ENCODE measurements at places on chromosomes 12 and 14.

DNA sequence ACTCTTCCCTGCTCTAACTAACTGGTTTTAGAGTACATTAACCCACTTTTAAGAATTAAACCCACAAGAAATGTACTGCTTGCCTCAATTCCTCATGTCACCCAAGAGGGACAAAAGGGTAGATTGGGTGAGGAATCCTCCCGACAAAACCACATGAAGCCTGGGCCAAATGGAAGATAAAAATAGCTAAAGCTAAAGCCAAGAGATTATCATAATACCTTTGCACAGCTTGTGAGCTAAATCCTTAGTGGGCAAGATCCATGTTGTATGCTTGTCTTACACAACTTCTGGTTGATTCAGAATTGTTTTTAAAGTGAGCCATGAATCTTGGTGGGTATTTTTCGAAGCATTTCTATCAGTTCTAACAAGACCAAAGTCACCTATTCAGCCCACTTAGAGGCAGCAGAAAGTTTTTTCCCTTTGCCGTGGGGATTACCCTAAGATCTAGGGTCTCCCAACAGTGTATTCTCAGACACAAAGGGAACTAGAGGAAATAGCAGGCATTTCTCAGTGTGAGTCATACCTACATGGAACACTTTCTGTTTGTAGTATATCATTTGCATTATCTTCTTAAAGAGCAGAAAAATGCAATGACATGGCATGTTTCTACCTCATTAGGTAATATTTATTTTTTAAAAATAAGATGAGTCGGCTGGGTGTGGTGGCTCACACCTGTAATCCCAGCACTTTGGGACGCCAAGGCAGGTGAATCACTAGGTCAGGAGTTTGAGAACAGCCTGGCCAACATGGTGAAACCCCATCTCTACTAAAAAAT lies 616.6 kb downstream of the KCNH5 start:
- no peak for DNase-seq

DNA sequence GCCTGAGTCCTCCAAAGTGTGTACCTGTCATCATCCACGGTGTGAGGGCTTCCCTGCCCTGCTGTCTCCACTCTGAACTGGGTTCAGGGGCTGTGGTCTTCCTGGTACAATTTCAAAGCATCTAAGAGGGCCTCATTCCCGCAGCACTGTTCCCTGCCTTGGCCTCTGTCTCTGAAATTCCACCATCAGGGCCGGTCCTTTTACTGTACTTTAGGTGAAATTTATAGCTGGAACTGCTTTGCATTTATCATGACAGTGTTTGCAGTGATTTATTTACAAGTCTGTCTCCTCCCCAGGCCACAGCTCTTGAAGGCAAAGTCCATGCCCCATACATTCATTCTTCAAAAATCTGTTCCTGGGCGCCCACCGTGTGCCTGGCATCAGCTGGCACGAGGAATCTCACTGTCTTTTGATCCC lies 36.9 kb upstream of the NCOR2 start:
- DNase-seq: no peak

DNA sequence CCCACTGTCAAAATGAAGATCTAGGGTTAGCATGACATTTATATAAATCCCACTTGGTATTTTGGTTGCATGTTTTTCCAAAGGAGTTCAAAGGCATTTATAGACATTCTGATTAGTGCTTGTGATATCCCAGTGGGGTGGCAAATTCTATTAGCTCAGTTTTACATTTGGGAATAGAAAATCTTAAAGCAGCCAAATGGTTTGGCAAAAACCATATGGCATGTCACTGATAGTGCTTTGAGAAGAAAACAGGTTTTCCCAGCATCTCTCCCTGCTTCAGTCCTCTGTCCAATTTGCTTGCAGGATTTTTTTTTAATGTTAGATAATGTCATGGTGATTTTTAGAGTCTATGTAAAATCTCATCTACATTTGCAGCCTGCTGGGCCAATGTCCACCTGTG lies 225.1 kb upstream of the DIO3 start:
- no peak for DNase-seq

GRCh38 chr12:5789469-5789968 lies 155.5 kb downstream of the ANO2 start:
- DNase-seq: no peak

DNA sequence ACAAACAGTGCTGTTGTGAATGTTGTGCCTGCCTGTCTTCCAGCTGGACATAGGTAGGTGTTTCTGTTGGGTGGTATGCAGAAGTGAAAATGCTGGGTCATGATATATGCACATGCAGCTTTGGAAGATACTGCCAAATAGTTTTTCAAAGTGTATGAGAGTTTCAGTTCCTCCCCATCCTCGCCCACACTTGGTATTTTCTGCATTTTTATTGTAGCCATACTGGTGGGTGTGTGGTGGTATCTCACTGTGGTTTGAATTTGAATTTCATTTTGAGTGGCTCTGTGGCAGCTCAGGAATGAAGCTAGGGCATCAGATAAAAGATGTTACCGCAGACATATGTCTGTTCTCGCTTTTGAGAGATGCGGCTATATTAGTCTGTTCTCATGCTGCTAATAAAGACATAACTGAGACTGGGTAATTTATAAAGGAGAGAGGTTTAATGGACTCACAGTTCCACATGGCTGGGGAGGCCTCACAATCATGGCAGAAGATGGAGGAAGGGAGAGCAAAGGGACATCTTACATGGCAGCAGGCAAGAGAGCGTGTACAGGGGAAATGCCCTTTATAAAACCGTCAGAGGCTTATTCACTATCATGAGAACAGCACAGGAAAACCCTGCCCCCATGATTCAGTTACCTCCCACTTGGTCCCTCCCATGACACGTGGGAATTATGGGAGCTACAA lies 183.1 kb downstream of the CAND1 start:
- no peak for DNase-seq

GRCh38 chr12:58976146-58976545 lies 55.8 kb upstream of the LRIG3 start:
- DNase-seq: no peak

- DNase-seq: no peak
Observed at GRCh38 chr12:14317362-14318146, 47.9 kb upstream of the ATF7IP start.

GRCh38 chr12:63132201-63132600 lies 18.8 kb downstream of the AVPR1A start:
- DNase-seq: no peak

DNA sequence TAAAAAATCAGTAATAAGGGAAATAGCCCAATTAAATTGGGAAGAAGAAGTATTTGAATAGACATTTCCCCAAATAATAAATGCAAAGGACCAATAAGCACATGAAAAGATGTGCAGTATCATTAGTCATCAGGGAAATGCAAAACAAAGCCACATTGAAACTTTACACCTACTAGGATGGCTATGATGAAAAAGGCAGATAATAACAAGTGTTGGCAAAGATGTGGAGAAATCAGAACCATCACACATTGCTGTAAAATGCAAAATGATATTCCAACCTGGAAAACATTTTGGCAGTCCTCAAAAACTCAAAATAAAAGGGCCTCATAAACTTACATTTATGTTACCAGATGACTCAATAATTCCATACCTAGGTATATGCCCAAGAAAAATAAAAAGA lies 131.1 kb upstream of the G2E3 start:
- no peak for DNase-seq

GRCh38 chr12:54199917-54200316 lies 11.1 kb upstream of the SMUG1 start:
- DNase-seq: no peak

DNA sequence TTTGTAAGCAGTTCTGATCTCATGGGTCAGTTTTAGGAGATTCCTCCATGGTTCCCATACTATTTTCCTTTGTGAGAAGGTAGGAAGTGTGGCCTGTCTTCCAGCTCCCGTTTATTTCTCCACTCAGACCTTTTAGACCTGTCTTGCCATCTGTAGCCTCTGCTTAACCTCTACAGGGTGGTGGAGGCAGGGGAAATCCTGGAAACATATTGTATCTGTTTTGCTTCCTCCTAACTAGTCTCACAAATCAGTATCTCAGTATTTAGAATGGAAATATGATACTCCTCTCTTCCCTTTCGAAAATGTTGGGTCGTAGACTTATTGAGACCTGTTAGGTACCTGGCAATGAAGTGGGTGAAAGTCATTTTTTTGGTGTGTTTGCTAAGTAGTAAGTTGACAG lies 399.4 kb upstream of the RGS6 start:
- no peak for DNase-seq

DNA sequence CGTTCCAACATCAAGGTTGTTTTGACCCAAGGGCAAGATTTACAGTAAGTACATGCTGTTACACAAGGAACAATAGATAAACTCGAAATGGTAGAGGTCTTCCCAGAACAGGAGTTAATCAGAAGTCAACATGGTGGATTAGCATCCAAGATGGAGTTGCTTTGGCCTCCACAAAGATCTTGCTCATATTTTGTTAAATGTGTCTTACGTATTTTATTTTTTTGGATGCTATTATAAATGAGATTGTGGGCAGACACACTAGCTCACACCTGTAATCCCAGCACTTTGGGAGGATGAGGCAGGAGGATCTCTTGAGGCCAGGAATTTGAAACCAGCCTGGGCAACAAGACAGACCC lies 22.3 kb upstream of the RAB21 start:
- no peak for DNase-seq

DNA sequence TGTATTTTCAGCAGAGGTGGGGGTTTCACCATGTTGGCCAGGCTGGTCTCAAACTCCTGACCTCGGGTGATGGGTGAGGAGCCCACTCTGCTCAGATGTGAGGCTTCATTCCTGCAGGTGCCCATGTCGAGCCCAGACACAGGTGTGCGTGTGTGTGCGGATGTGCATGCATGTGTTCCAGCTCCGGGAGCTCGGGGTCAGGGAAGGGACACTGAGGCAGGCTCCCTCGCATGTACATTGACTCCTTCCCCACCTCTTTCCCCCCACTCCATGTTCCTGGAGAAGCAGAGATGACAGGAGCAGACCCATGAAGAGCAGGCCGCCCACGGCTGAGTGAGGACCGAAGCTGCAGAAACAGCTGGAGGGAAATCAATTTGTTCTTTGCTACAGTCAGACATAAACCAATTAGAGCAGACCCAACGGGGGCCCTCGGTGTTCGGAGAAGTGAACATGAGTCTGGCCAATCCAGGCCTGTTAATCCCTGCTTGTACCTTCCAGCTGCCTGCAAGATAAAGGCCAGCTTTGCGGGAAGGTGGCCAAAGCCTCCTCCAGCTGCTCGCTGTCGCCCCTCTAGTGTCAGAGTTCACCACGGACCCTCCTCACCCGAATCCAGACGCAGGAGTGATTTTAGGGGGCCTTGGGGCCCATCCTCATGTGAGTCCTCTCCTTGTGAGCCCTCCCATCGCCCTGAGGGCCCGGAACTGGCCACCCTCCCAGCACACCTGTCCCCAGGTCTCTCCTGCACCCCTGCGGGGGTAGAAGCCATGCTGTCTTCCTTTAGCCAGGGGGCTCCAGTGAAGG lies 321.0 kb upstream of the RTL1 start:
- DNase-seq: no peak

GRCh38 chr14:77151245-77151644 lies 9.7 kb upstream of the ZDHHC22 start:
- DNase-seq: peak; percentile 31

GRCh38 chr12:116603546-116604177 lies 44.5 kb downstream of the MAP1LC3B2 start:
- DNase-seq: no peak

DNA sequence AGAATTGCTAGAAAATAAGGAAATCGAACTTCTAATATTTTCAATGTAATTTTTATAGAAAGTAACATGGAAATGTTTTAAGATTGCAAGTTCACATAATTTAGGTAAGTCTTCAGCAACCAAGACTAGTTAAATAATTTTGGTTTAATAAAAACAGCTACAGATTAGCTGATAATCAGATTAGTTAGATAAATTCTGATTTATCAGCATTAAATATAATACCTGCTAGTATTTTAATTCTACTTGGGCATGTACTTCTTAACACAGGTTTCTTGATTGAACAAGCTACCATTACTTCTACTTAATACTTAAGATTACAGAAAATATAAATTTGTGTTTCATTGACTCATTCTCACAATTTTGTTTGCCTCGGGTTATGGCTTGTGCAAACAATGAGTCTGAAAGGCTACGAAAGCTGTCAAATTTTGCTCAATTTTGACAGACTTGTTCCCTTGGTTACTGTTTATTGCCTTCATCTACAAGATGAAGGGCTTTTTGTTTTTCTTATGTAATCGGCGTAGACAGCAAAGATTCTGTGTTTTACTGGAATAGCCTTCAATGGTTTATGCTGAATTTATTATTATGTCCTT lies 116.1 kb upstream of the NUDT4 start:
- DNase-seq: no peak

DNA sequence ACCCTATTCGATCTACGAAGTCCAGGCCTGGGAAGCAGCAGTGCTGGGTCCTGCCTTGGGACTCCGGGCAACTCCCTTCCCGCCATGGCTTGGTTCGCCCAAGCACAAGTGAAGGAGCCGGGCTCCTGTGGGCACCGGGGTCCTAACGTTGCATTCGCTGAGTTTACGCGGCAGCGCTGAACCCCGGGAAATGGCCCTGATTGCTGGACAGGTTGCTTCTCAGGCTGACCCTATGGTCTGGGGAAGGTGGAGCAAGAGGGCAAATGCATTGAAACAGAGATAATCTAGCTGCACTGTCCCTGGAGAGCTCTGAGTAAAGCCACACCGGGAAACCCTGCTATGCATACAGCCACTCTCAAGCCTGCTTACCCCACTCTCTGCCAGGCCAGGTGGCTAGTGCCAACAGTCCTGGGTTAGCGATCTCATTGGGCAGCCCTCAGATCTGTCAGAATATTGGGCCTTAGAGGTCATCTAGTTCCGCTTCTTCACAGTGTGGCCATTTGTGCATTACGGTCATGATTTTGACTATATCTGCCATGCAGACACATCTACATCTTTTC lies 11.3 kb downstream of the SYNE3 start:
- no peak for DNase-seq

DNA sequence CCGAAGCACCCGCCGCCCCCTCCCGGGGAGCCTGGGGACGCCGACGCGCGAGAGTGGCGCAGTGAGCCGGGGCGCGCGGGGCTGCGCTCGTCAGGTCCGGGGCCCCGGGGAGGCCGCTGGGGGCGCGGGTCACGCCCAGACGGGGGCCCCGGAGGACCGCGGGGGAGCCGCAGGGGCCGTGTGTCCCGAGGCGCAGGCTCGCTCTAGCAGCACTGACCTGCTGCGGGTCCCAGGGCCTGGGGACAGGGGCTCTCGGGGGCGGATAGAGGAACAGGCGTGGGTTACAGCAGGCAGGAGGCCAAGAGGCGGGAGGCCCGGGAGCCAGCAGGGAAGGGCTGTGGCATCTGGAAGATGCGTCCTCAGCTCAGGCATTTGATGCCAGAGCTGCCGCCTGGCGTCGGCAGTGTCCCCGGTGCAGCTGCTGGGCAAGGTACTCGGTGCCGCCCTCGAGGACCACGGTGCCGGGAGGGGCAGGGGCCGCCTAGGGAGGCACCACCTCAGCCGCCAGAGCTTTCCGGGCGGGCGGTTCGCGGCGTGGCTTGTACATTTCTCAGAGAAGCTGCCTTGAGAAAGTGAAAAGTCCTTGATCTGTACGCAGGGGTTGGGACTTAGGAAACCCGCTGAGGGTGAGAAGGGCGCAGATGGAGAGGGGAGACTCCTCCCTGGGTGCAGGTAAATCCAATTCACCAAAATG lies 1.2 kb downstream of the WNT5B start:
- peak; percentile 60 for DNase-seq

DNA sequence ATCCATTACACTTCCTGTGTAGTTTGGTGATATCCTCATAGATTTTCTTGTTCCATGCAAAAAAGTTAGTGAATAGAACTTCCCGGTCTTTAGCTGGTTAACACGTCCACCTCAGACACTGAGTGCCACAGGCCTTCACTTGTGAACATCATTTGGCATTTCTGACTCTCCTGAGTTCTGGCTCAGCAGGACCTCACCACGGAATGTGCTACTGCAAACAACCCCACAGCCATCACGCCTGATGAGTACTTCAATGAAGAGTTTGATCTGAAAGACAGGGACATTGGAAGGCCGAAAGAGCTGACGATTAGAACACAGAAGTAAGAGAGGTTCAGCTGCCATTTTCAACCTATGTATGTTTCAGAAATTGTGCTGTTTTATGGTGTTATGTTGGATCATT lies 20.0 kb downstream of the C12orf76 start:
- no peak for DNase-seq
